ENCODE measurements at places on chromosomes 13 and 19. TPM values are rescaled to one million over a fixed set of nuclear protein-coding genes. Genes with fewer than 3 reads are reported as not detected.

- no peak for DNase-seq
Measured at GRCh38 chr13:112068540-112069060, 1.7 kb downstream of the SOX1 start.

DNA sequence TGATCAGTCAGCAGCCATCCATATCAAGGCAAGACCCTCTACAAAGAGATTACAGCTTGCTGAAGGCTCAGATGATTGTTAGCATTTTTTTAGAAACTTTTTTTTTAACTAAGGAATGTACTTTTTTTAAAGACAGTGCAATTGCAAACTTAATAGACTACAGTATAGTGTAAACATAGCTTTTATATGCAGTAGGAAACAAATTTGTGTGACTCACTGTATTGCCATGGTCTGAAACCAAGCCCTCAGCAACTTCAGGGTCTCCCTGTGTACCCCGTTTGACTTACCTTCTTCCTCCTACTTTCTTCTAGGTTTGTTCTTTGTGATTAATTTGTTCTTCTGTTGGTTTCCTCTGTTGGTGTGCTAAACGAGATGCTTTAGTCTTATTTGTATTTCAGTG lies 93.0 kb upstream of the TEX29 start:
- DNase-seq, result no peak

- no peak for DNase-seq
Measured at GRCh38 chr13:98405107-98405571, 171.8 kb downstream of the STK24 start.

The APOC4 gene
- not detected for polyA plus RNA-seq

DNA sequence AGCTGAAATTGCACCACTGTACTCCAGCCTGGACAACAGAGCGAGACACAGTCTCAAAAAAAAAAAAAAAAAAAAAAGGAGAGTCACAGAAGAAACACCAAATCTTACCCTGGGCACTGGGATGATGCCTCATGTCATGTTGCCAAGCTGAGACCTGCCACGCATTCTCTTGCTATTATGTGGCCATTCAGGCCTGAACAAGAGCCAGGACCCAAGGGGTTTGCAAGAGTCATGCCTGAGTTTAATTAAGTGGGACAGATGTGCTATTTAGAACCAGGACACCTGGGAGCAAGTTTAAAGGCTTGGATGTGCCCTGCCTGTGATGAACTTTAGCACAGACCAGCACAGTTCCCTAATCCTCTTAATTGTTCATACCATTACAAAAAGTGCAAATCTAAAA lies 9.8 kb downstream of the PNMA8A start:
- DNase-seq, result no peak

- no peak for DNase-seq
Measured at GRCh38 chr13:78881054-78881453, 222.1 kb upstream of the OBI1 start.

DNA sequence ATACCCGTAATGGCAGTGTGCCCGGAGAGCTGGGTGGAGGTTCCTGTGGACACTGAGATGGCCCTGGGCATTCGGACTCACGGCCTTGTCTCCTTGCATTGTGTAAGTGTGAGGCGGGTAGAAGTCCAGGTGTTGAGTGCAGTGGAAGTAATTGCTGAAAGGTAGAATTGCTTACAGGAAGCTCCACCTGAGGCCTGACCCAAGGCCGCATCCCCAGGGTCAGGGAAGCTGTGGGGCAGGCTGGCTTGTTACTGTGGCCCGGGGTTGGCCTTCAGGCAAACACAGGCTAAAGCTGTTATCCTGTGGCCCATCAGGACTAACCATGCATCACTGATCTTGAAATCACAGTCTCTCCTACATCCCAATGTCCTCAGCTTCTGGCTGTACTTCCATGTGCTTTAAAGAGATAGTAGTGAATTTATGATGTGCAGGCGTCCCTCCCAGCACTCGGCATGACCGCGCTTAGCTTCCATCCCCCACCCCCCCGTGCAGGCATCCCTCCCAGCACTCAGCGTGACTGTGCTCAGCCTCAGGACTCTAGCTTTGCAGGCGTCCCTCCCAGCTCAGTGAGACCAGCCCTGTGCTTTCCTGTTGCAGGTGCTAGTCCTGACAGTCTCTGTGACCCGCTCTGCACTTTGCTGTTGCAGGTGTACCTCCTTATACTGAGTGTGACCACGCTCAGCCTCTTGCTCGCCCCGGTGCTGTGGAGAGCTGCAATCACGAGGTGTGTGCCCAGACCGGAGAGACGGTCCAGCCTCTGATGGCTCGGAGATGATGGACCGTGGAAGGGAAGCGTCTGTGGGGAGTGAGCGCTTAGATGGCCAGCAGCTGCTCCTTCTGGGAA lies 35.6 kb upstream of the TFDP1 start:
- DNase-seq, result no peak
